Left kidney (tissue), 8 donors: ENCODE measurements at places on chromosomes 1 and 21. TPM values are rescaled to one million over a fixed set of nuclear protein-coding genes. Genes with fewer than 3 reads are reported as not detected.

Gene TTLL10
- polyA plus RNA-seq, result 0.98 TPM

DNA sequence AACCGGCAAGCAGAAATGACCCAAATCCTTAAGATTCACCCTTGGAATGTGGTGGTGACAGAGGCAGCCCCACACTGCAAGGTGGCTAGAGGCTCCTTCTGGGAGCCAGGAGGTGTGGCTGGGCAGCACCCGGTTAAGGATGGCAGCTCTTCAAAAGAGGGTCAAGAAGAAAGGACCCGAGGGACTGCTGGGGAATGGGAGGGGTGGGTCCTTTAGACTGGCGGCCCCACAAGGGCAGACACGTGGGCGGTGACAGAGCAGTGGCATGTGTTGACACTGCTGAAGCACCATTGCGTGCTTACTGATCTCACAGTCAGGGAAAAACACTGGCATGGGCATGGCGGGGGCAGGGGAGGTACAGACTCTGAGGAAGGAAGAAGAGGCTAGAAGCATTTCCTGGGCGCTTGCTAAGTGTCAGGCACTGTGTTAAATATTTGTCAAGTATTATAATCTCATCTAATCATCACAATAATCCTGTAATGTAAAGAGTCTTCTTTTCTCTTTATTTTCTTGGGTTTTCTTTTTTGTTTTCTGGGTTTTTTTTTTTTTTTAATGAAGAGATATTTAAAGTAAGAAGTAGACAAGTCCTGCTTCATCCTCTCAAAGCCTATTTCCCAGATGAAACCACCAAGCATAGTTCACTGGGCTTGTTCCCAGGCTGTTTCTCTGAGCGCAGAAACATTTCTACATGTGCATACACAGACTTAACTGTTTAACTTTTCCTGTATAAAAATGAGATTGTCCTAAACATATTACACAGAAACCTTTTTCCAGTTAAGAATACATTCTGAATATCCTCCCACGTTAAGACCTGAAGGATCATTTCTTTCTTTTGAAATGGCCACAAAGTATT lies 165.8 kb upstream of the EDN2 start:
- DNase-seq, result no peak

- no peak for DNase-seq
Observed at GRCh38 chr1:155205035-155205434, 2.7 kb downstream of the THBS3 start.

- no peak for DNase-seq
Observed at GRCh38 chr1:175191659-175192058, 917 bp downstream of the KIAA0040 start.

DNA sequence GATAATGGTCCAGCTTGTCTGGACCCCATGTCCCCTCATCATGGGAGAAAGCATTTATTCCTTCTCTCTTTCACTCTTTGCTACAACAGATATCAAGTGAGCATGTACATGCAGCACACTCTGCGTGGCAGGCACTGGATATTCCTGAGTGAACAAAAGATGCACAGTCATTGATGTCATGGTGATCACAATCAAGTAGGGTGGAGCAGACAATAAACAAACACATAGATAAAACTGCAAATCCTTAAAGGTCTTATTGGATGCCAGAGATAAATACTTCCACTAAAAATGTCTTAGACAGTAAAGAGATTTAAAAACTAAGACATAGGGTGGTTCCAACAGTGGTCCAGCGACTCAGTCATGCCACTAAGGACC lies 178.0 kb downstream of the ZC3H11B start:
- no peak for DNase-seq
